ENCODE measurements at places on chromosomes 5 and 9. TPM values are rescaled to one million over a fixed set of nuclear protein-coding genes. Genes with fewer than 3 reads are reported as not detected.

GRCh38 chr9:128887914-128888350 lies 6.0 kb downstream of the LRRC8A start:
- no peak for DNase-seq

DNA sequence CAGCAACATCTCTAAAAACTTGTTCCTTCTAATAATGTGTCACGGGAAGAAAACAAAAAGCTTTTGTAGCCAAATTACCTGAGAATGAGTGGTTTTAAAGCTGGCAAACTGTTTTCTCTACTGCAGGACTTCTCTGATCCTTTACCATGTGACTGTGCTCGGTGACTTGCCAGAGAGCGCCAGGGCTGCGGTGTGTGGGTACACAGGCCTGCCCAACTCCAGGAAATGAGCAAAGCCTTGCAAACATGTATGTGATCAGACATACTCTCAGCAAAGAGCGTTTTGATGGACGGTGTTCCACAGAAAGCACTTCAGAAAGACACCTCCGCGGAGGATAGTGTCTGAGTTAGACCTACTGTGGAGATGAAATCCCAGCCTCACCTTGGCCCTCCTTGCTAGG lies 157.3 kb downstream of the SPOCK1 start:
- DNase-seq, result no peak

GRCh38 chr5:168612996-168613395 lies 33.8 kb upstream of the PANK3 start:
- no peak for DNase-seq

DNA sequence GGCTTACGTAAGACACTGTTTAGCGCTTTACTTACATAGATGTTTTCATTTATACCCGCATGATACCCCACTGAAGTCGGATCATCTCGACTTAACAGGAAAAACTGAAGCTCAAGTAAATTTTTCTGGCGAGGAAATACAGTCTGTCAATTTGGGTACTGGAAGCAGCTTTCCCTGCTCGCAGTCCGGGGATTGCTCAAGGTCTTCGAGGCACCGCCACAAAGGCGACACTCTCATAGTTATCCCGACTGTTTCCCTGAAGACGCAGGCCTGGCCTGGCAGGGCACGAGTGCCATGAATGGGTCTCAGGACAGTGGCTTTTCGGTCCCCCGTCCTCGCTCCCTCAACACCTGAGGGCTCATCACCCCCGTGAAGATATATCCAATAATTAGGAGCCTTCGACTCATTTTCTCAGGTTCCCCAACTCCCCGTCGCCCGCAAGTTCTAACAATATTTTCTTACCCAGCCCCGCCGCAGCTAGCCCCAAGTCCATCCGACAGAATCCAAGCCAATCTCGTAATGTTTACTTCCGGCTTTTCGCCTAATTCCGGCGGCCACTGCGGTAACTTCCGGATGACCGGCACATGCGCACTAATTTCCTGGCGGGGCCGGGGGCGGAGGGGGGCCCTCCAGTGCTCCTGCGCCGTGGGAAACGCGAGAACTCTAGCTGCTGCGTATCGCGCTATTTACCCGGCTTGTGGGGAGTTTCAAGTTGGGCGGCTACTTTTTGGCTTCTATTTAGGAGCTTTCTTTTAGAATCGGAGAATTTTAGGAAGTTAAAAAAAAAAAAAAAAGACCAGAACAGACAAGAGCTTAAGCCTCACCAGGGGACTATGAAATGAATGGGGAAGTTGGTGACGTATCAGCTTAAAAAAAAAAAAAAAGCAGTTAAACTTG lies at the start of gene SLU7:
SLU7 (minus strand) TSS at position 521 of the 897 bp plus-strand sequence. CDS start 3,787 bp downstream, outside the sequence.
- peak; percentile 88 for DNase-seq

GRCh38 chr9:3906437-3907213 lies 380.8 kb upstream of the RFX3 start:
- no peak for DNase-seq

The NR5A1 gene
- not detected for polyA plus RNA-seq

The ADAMTS6 gene
- 0.89 TPM for polyA plus RNA-seq

The OSMR gene
- 6.2 TPM for polyA plus RNA-seq

The IFNE gene
- not detected for polyA plus RNA-seq

Data from forelimb muscle (tissue), 1 donor.